ENCODE measurements at places on chromosomes 6 and 20. TPM values are rescaled to one million over a fixed set of nuclear protein-coding genes. Genes with fewer than 3 reads are reported as not detected.
A peak's percentile ranks its signal among the peaks of the same experiment; 100 is the strongest.

Gene SYNE1
- total RNA-seq = 55.1 TPM

- DNase-seq = peak; percentile 39
These were observed 49.7 kb downstream of the AKAP12 start for GRCh38 chr6:151289399-151290007.

Gene SPTLC3
- 3.4 TPM for total RNA-seq

DNA sequence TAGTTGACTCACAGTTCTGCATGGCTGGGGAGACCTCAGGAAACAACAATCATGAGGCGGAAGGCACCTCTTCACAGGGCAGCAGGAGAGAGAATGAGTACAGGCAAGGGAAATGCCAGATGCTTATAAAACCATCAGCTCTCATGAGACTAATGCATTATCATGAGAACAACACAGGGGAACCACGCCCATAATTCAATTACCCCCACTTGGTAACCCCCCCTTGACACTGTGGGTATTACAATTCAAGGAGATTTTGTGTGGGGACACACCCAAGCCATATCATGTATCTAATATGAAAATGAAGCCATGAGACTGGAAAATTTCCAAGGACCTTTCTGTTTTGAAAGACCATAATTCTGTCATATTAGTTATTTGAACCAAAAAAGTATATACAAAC is 342.4 kb upstream of the PLCB4 start:
- DNase-seq = no peak

Gene TFEB
- 6.1 TPM for total RNA-seq

DNA sequence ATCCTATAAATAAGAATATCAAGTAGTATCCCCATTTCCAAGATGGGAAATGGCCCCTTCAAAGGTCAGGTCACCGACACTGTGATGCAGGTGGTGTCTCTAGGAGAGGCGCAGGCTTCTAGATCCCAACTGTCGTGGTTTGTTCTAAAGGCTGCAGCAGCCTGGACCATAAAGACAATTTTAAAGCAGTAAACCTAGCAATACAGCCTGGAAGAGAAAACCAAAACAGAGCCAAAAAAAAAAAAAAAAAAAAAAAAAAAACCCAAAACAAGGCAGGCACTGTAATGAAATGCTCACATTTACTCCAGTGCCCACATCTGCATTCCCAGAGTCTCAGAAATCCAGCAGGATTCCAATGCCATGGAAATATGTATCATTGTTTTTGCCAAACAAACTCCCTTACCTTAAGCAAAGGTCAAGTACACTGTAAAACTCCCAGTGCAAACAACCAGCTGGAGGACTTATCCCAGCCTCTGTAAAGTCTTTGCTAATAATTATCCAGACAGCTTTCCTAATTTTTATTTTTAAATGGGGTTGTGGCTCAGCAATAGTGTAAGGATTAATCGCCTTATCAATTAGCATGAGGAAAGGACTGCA is 98.2 kb downstream of the PSMG4 start:
- DNase-seq = no peak

DNA sequence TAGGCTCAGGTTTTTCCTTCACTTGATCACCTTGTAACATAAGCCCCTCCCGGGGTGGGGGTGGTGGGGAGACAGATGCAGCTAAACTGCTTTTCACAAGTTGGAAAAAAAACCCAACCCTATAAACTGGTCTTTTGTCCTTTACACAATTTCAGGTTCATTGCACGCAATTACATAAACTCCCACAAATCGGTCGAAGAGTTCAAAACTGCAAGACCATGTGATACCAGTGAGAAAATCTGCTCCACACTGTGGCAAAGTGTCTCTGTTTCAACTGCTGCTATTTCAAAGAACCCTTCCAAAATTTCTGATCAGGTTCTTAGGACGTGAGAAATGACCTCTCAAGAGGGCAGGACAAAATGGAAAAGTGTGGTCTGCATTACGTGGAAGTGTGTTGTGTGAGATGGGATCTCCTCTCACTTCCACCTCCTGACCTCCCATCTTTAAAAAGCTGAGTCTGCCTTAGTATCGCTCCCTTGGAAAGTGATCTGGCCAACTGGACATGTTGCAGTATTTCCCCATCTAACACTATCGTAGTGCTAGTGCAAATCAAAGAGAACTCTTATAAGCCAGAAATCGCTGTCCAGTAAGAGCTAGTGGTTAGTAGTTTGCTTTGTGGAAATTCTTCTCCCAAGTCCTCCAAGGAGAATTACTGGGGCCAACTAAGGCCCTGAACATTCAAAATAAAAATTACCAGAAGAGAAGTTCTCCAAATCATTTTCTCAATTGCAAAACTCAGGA is 60.1 kb downstream of the PRND start:
- DNase-seq = no peak

Gene ZBTB46
- 5.8 TPM for total RNA-seq

GRCh38 chr6:107345393-107345792 is 114.0 kb downstream of the PDSS2 start:
- no peak for DNase-seq

GRCh38 chr6:83270971-83271719 is 78.0 kb downstream of the RWDD2A start:
- no peak for DNase-seq

- DNase-seq = no peak
These were observed 77.8 kb downstream of the DLL1 start for GRCh38 chr6:170212956-170213636.

GRCh38 chr6:150251566-150252186 is 108.8 kb downstream of the PPP1R14C start:
- no peak for DNase-seq

DNA sequence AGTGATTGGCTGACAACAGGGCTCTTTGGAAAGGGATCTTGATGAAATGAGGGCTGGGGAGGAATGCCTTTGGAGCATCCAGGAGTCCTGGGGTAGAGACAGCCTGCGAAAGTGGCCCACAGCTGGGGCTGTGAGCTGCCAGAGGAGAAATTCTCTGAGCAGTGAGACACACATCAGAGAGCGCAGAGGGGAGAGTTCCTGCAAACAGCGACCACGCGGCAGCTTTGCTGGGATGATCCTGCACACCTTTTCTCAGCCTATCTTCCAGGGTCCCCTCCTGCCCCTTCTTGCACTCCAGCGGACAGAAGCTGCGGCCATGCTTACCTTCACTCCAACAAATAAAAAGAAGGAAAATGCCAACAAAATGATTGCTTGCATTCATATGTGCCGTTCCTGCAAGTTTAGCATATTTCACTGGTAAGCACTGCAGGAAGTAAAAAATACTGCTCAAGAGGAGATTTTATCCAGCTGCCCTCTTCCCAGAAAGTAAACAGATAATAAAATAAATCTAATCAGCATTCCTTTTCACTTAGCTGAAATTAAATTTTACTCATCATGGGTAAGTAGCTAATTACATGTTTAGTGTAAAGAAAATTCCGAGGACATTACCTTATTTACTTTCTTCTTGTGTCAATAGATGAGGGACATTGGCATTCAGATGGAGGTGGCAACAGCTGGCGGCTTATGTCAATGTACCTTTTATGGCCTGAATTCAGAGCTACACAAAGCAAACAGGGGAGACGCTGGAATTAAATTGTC is 339.9 kb upstream of the ARID1B start:
- no peak for DNase-seq

- DNase-seq = no peak
These were observed 26.7 kb upstream of the DEFB112 start for GRCh38 chr6:50076431-50076830.

Gene ARMC12
- 1.1 TPM for total RNA-seq

- peak; percentile 69 for DNase-seq
These were observed 1.6 kb upstream of the MDGA1 start for GRCh38 chr6:37699138-37699766.

Gene BANF2
- 0.14 TPM for total RNA-seq

Gene PSORS1C2
- not detected for total RNA-seq

Gene COL9A1
- 1.2 TPM for total RNA-seq

Gene ARFRP1
- 39.2 TPM for total RNA-seq

- no peak for DNase-seq
These were observed 18.7 kb upstream of the TBC1D32 start for GRCh38 chr6:121352941-121353340.

Gene C6orf52
- 1.7 TPM for total RNA-seq

- no peak for DNase-seq
These were observed 299.7 kb downstream of the PLCB1 start for GRCh38 chr20:8431538-8432434.

- no peak for DNase-seq
These were observed 293.4 kb downstream of the TFAP2C start for GRCh38 chr20:56922497-56922896.

Gene MOG
- total RNA-seq = not detected

Gene ENPP4
- 13.6 TPM for total RNA-seq

DNA sequence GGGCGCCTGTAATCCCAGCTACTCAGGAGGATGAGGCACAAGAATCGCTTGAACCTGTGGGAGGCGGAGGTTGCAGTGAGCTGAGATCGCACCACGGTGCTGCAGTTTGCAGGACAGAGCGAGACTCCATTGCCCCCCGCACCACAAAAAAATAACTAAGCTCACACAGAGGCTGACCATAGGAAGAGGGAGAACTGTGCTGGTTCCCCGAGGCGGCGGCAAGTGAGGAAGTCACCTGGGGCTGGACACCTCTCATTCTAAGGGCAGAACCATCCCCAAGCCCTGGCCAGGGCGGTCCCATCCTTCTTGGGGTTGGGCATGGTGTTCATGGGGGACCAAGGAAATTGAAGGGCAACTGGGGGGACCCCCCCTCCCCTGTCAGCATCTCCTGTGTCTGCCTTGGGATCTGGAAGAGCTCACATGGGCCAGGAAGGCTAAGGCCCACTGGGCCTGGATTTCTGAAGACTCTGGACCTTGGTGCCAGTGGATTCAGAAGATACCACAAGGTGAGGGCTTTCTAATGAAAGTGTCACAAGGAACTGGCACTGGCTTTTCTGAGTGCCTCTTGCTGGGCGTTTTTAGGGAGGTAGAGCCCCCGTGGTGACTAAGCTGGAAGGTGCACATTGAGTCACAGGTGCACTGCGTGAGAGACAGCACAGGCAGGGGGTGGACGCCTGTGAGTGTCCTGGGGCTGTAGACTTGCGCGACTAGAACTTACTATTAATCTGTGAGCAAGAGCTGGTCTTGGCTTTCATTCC is 11.5 kb downstream of the IRF4 start:
- no peak for DNase-seq

DNA sequence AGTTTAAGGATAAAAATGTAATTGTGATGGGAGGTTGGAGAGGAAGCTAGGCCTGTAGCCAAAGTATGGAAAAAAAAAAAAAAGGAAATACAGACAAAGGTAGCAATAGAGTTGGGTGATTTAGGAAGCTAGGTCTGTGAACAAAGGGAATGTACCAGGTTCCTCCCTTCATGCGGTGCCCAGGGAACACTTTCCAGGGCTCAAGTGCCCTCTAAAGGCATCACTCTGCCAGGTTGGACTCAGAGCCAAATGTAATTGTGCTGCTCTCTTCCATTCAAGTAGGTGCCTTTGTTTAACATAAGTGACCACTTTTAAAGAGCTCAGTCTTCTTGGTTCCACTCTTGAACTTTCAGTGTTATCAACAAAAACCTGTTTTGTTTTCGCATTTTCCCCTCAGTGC is 159.7 kb upstream of the AHI1 start:
- DNase-seq = no peak

Gene TREM2
- 1.7 TPM for total RNA-seq

GRCh38 chr20:12581644-12582289 is 427.0 kb upstream of the SPTLC3 start:
- no peak for DNase-seq

Gene NOX3
- not detected for total RNA-seq

DNA sequence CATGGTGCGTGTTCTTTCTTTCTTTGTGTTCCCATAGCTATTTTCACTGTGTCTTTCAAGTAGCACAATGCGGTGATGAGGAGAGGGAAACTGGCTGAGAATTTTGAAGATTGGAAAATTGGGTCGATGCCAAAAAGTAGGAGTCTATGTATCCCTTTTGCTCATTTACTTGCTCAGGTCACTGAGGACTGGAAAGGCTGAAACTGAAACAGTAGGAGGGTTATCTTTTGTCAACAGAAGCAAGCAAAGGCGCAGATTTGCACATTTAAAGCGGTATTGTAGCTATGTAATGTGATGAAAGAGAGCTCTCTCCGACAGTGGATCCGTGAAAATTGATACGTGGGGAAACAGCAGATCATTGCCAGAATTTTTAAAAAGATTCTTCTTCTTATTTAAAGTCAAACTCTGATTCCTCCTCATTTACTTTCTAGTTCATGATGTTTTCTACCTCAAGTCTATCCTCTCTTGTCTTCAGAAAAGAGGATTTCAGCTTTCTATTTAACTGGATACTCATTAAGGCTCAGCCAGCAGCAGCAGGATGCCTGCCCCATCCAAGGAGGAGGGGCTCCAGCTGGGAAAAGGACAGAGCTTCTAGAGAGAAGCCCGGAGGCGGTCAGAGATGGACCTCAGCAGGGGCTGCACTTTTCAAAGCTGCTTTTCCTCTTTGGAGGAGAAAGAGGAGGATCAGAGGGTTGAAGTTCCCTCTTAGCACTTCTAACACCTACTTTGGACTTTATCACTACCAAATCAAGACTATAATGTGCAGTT is 15.9 kb upstream of the FYN start:
- no peak for DNase-seq

Gene NCOA3
- total RNA-seq = 20.3 TPM

DNA sequence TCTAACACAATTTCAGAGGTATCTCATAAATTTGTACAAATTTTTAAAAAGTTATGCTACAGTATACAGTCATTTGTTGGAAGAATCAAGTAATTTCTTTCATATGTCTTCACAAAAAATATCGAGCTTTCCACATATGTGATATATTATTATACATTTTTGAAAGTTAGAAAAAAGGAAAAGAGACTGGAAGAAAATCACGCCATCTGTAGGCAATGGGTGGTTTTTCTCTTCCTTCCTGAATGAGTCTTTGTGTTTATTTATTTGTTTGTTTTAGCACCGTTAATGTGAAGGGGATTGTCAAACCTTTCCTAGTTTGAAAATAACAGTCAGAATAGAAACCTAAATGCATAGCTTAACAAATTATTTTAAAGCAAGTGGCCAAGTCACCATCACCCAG is 130.6 kb downstream of the SYNDIG1 start:
- no peak for DNase-seq

DNA sequence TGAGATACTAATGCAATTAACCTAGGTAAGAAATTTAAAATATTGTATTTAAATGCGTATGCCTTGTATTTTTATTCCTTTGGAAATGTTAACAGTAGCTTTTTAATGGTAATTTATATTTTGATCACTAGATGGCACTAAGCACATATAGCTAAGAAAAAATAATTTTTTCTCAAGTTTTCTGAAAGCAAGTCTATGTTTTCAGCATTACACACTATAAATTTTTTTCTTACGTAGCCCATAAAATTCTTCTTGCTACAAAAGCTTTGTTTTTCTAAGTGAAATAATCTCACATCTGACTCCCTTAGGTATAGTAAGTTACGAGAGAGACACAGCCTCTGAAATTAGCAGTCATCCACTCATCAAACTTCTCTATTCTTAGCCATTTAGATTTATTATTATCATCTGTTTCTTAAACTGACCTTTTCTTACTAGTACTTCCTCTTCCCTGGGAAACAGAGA is 35.7 kb downstream of the TSPYL4 start:
- peak; percentile 2 for DNase-seq
